H7 (cell line): ENCODE measurements at places on chromosomes 7 and 10. TPM values are rescaled to one million over a fixed set of nuclear protein-coding genes. Genes with fewer than 3 reads are reported as not detected.

DNA sequence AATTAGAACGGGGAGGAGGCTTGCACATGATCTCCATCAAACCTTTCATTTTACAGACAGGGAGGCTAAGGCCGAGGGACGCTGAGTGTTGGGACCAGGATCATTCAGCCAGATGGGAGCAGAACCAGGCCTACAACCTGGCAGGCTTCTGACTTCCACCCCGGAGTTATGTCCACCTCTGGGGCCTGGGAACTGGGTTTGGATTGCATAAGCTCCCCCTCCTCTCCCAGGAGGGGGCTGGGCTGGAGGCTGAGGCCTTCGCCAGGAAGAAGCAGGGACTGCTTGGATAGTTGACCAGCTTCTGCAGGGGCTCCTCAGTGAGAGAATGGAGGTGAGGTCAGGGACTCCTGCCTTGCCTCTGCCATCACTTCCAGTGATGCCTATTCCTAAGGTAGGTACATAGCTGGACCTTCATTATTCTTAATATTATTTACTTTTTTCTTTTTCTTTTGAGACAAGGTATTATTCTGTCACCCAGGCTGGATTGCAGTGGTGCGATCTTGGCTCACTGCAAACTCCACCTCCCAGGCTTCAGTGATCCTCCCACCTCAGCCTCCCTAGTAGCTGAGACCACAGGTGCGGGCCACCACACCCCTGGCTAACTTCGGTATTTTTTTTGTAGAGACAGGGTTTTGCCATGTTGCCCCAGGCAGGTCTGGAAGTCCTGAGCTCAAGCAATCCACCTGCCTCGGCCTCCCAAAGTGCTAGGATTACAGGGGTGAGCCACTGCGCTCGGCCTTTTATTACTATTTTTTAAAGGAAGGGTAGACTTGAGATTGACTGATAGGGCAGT is 1.3 kb downstream of the SNX10 start:
- peak; percentile 36 for DNase-seq

DNA sequence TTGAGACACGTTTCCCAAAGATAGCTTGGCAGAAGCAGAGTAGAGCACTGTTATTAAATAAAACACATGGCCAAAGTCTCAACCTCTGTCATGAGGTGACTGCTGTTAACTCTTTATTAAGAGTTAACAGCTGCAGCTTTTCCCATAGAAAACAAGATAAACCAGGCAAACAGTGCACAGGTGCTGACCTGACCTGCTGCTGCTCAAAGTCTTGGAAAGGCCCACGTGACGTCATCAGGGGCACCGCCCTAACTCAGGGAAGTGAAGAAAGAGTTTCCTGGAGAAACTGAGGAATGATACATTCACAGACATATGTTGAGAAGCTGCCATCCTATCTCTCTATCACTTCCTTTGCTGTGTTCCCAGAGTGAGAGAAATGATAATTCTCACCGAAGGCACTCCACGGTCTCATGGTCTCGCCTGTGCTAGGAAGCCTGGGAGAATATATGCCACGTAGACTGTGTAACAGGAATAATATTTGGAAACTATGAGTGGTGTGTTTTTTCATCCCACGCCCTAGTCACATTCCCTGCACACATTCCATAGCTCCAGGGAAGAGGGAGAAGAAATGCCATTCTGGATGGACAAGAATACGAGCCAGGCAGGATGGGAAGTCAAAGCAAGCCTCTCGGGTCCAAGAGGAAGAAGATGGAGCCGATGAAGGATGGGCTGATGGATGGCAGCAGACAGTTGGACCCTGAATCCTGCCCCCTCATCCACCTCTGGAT is 146.2 kb upstream of the NFE2L3 start:
- no peak for DNase-seq

- no peak for DNase-seq
These were observed 46.6 kb upstream of the GRID1 start for GRCh38 chr10:86413046-86413728.

DNA sequence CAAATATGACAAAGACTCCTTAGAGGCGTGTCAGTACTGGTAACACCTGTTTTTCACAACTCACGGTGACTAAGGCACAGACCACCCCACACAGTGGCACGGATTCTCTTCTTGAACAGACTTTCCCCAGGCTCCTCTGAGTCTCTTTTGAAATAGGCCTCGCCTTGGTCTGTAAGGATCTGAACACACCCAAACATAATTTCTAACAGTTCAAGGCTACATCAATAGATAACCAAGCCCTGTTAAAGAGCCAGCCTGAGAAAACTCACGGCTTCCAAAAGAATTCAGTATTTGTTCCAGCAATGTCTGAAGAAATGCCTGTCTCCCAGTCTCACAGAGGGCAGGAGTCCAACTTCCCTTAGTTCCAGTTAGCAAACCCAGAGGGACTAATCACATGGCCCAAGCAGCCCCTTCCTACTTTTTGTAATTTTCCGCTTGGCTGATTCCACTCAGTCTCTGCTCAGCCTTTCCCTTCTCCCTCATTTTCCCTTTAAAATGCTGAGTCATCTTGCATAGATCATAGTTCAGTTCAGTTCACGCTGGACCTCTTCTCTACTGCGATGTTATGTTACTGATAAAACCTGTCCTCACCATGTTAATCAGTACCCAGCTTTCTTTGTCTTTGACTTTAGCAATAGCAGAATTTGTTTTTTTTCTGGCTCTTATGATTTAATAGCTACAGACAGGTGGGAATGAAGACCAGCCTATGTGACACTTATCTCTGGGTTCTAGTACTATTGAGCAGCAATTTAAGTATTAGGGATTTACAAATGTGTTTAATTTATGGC is 22.6 kb upstream of the AKR1C3 start:
- DNase-seq: no peak

- no peak for DNase-seq
These were observed 221.0 kb downstream of the AUTS2 start for GRCh38 chr7:69819333-69819705.

- no peak for DNase-seq
These were observed 64.9 kb upstream of the C1QL3 start for GRCh38 chr10:16586358-16587138.

DNA sequence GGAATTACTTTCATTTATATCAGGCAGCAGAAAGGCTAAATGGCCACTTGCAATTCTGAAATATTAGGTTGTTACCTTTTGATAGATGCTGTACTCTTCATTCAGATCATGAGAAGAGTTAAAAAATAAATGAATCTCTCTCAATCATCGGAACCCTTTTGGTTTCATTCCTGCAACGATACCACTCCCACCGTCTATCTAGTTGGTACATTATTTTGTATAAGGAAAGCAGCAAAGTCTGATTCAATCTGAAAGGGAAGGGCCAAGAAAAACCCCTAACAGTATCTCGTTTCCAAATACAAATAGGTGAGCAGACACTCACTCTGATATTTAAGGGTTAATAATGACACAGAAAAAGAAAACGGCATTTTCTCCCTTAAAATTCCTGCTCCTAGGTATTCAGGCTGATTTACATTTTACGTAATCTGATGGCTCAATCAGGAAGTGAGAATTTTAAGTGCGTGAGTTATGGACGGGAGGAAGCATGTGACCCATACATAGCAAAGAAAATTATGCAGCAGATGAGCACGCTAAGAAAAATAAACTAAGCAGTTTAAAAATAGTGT is 209.4 kb upstream of the KLF14 start:
- DNase-seq: no peak

DNA sequence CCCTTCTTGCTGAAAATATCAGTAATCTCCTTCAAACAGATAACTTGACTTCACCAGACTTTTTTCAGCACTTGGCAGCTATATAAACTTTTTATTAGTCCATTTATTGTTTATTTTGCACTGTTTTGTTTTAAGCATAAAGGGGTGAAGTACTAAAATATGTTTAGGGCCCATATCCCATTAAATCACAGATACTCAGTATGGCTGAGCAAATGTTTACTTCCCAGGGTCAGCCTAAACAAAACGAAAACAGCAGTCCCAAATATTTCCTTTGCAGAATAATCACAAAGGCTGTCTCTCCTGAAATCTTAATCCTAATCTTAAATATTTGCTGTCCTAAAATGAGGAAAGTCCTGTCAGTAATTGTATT is 649.6 kb downstream of the TNS3 start:
- no peak for DNase-seq

TAS2R5 gene
- 0.24 and 0.70 TPM in 2 replicates for total RNA-seq

ARHGEF35 gene
- total RNA-seq: 1.4 and 1.6 TPM in 2 replicates

TFR2 gene
- total RNA-seq: 2.0 and 4.4 TPM in 2 replicates

MYPN gene
- total RNA-seq: 0.04 TPM in 1 of 2 replicates, not detected in the other
